ENCODE measurements at places on chromosomes 16 and 17.

DNA sequence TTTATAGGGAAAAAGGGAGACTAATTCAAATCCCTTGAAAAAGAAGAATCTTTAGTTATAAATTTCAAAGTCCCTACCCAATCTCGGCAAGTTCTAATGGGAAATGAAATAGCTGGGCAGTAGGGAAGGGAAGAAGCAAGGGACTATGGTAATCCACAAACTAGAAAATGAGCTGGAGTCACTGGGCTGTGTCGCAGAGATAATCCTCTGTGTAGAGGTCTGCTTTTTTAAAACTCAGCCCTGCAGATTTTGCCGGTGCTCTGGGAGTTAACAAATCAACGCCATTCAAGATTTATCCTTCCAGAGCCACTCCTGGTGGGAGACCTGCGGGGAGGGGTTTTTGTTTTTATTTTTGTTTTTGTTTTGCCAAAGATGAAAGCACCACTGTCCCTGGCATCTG, 20.8 kb downstream of the SNX11 start:
- DNase-seq: no peak

DNA sequence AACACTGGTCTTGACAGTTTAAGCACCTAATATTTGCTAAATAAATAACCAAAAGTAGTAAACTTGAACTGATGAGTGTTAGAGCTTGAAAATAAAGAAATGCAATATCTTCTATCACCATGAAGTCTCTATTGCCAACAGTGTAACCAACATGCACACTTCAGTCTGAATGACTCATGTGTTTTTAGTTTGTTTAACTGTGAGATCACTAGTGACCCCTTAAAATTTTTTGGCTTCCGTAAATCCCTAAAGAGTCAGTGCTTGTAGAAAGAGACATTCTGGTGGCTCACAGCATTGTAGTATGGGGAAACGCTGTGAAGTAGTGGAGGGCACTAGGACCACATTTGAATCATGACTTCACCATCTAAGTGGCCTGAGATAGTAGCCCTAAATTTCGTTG, 341.1 kb downstream of the PMP22 start:
- no peak for DNase-seq

GRCh38 chr16:19666477-19666876, 51.5 kb downstream of the KNOP1 start:
- peak; percentile 56 for DNase-seq

- no peak for DNase-seq
These were observed 15.5 kb upstream of the CACNG5 start for GRCh38 chr17:66819466-66819865.

GRCh38 chr17:49819138-49819537, 28.7 kb downstream of the TAC4 start:
- DNase-seq: no peak
